ENCODE measurements at places on chromosomes 5 and 9.
A peak's percentile ranks its signal among the peaks of the same experiment; 100 is the strongest.

- no peak for DNase-seq
Measured at GRCh38 chr9:69643098-69643497, 29.1 kb downstream of the APBA1 start.

- no peak for DNase-seq
Measured at GRCh38 chr9:114080773-114081440, 2.8 kb upstream of the AMBP start.

- DNase-seq = no peak
Measured at GRCh38 chr9:106017198-106017740, 322.9 kb downstream of the TMEM38B start.

GRCh38 chr9:71814815-71815214 lies 46.5 kb upstream of the CEMIP2 start:
- no peak for DNase-seq

- DNase-seq = no peak
Measured at GRCh38 chr9:24144796-24145195, 318.8 kb upstream of the ELAVL2 start.

DNA sequence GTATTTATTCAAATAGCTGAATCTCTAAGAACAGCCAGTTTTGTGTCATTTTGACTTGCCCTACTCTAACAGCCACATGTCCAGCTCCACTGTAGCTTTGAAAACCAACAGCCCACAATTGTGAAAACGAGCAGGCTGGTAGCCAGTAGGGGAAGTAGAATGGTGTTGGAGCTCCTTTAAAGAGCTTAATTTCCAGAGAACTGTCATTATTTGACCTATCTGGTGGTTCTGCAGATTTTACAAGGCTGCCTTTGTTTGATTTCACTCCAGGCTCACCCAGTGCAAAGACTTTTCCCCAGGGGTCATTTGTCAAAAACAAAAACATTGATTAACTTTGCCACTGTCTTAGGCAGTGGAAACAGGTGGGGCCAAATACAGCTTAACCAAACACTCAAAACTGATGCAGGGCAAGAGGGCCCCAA lies 3.2 kb upstream of the PJA2 start:
- DNase-seq = no peak

DNA sequence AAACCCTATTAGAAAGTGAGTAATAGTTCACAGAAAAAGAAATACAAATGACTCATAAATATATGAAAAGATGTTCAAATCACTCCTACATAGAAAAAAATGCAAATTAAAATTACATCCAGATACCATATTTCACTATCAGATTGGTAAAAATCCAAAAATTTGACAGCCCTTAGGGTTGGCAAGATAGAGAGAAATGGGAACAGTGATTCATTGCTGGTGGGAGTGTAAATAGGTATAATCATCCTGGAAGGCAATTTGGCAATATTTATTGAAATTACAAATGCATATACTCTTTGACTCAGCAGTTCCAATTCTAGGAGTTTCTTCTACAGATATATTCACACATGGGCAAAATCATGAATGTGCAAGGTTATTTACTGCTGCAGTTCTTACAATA lies 273.5 kb downstream of the NR2F1-AS1 start:
- DNase-seq = no peak

- no peak for DNase-seq
Measured at GRCh38 chr9:114834386-114834785, 28.5 kb upstream of the TNFSF15 start.

DNA sequence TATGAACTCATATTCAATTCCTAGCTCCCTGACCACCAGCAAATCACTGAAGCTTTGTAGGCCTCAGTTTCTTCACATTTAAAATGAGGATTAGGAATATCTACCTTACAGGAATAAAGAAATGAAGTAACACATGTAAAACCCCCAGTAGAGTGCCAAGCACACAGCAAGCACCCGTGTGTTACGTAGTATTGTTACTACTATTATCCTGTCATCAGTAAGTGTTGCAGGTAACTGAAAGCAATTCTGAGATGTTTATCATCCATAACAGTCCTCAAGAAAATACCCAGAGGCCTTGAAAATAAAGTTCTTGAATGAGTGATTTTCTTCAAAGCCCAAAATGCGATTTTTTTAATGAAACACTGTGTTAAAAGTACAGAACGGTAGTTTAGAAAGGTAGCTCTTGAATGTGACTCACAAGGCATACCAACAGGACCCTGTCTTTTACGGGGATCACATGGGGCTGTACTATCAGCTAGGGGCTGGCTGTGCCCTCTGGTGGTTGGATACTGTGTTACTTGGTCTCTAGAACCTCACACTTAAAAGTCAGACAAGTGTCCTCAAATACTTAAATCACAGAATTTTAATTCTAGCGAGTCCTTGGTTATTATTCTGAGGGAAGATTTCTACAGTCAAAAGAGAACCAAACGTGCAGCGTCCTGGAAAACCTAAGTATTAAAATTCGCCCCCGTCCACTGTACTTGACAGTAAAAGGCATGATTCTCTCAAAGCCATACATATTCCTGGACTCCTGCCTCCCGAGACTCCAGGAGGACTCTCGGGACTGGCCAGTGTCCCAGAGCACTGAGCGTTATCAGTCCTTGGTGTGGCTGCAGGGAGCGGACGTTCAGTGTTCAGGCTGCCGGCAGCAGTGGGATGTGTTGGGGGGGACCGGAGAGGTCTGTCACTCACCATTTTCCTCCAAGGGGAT lies 725 bp downstream of the NDUFB6 start:
- peak; percentile 52 for DNase-seq

DNA sequence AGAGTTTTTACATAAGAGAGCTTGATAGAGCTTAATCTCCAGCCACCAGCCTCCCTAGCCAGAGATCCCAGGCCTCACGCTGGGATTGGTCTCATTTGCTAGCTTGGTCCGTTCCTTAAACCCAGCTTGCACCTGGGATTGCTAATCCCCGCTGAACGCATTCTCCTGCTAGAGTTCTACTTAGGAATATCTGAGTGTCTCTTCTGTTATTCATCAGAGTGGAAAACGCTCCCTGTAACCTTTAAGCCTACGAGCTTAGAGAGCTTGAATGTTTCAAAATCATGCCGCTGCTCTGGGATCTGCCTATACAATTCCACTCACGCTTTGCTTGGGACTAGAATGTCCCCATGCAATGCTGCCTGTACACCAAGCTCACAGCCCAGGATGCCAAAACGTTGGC lies 201.8 kb downstream of the NSG2 start:
- no peak for DNase-seq

DNA sequence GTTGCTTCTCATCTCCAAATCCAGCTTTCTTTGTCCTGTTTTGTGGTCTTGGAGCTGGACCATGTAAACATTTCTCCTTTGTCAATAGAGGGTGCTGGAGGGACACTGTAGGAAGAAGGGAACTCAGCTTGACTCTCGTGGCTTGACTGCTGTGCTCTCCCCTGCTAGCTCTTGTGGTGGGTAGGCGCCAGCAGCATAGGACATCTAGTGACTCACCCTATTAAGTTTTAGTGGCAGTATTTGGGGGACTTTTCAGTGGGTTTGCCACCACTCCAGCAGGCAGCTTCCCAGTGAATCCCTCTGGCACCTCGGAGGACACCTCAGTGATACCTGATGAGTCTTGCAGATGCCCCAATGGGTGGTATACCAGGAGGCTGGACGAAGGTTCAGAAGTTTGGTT lies 97.8 kb downstream of the TSSK1B start:
- no peak for DNase-seq

- no peak for DNase-seq
Measured at GRCh38 chr9:105128908-105129600, 115.4 kb upstream of the SLC44A1 start.

DNA sequence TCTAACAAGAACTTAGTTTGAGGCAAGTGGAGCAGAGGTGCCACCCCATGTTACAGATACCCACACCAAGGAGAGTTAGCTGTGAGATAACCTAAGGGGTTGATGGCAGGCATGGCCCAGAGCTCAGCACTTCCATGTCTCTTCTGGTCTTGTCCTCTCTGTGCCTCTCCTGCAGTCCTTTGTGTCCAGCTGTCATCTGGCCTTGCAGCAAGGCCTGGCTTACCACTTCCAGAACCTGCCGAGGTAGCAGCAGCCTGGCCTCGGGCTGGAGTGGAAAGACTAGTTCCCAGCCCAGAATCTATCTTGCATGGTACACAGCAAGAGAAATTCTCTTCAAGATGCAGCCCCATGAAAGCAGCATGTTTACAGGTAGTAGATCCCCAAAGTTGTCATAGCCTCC lies 41.5 kb downstream of the PIP5K1B start:
- DNase-seq = no peak

- no peak for DNase-seq
Measured at GRCh38 chr9:127135056-127135745, 12.8 kb upstream of the ANGPTL2 start.

- DNase-seq = no peak
Measured at GRCh38 chr5:131289738-131290137, 25.9 kb downstream of the CDC42SE2 start.
